T-helper 17 cell (primary cell): ENCODE measurements at places on chromosomes 3 and 15. TPM values are rescaled to one million over a fixed set of nuclear protein-coding genes. Genes with fewer than 3 reads are reported as not detected.

- no peaks in the 10 kb centered on the region for H3K27me3 ChIP-seq
- no peak overlapping the region for H3K27ac ChIP-seq
- no peak overlapping the region for H3K4me3 ChIP-seq
These were observed 677.7 kb upstream of the NECTIN3 start for GRCh38 chr3:110393941-110394340.

Gene PXK
- 20.1 TPM for total RNA-seq

- H3K4me1 ChIP-seq = peaks cover 22% of the 10 kb centered on the region
- peak within 1 kb of the TSS; percentile 80 for H3K4me3 ChIP-seq
- H3K27ac ChIP-seq = no peak within 1 kb of the TSS
- H3K27me3 ChIP-seq = peaks cover 36% of the 10 kb centered on the region
- H3K36me3 ChIP-seq = peaks cover 12% of the 10 kb centered on the region
These were observed at the start of gene EFCC1 for GRCh38 chr3:129001101-129001805. Gene EFCC1, plus strand, starts transcription at chr3:129001304. Its CDS starts 325 bp downstream, at chr3:129001629.

DNA sequence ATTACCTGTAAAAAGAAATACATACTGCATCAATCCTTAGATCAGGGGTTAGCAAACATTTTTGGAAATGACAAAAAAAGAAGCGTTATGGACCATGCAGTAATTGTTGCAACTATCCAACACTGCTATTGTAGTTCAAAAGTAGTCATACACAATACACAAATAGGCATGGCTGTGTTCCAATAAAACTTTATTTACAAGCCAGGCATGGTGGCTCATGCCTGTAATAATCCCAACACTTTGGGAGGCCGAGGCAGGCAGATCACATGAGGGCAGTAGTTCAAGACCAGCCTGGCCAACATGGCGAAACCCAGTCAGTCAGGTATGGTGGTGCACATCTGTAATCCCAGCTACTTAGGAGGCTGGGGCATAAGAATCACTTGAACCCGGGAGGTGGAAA is 124.8 kb downstream of the DLG1 start:
- H3K36me3 ChIP-seq = peaks cover 3% of the 10 kb centered on the region
- DNase-seq = no peak
- no peaks in the 10 kb centered on the region for H3K27me3 ChIP-seq
- H3K4me3 ChIP-seq = no peak overlapping the region
- peaks cover 25% of the 10 kb centered on the region for H3K4me1 ChIP-seq

Gene CEMIP
- total RNA-seq = 0.42 TPM

DNA sequence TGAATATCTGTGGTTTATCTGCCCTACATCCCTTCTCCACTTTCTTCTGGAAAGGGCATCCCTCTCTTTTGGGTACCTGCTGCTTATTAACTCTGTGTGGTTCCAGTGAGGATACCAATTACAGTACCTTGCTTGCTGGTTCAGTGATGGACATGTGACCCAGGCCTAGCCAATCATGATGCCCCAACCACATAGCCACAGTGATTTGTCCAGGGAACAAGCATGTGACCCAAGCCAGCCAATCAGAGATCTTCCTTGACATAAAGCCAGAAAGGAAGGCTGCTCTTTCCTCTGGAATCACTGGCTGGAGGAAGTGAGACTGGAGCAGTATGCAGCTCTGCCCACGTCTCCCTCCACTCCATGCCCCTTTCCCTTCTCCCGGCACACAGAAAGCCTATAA is 10.9 kb upstream of the TMEM158 start:
- peaks cover 27% of the 10 kb centered on the region for H3K27me3 ChIP-seq
- H3K36me3 ChIP-seq = peaks cover 2% of the 10 kb centered on the region
- H3K4me3 ChIP-seq = no peak overlapping the region

GRCh38 chr3:46359733-46360493 is 6.0 kb downstream of the CCR2 start:
- H3K27ac ChIP-seq = peak overlapping the region; percentile 92
- H3K27me3 ChIP-seq = no peaks in the 10 kb centered on the region
- peaks cover 50% of the 10 kb centered on the region for H3K4me1 ChIP-seq
- H3K4me3 ChIP-seq = peak overlapping the region; percentile 68
- H3K36me3 ChIP-seq = peaks cover 16% of the 10 kb centered on the region

DNA sequence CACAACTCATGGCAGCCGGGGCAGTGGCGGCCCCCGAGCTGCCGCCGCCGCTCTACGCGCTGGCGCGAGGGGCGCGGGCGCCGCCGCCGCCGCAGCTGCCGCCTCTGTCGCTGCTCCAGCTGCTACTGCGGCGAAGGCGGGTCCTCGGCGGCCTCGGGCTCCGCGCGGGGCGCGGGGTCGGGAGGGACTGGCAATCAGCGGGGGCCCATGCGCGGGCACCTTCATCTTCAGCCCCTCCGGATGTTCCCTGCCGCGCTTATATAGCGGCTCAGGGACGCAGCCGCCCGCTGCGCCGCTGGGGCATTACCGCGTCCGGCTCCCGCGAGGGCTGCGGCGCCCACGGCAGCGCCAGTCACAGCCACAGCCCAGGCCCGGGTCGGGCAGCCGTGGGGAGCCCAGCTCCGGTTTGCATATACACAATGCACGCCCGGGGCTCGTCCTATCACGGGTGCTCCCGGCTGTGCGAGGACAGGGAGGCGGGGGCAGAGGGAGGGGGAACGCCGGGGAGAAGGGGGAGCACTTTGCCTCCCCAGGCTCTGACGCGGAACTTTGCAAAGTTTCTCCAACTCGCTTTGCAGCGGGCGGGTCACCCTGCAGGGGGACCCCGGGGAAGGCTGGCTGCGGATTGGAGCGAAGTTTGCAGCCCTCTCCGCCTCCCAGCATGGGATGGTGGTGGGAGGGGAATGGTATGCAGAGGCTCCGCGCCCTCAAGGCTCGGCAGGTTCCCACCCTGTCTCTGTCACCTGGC is at the start of gene VGLL3:
TSS of gene VGLL3 (minus strand) at position 416 of the 748 bp plus-strand sequence. CDS start at position 10, 406 bp downstream.
- no peak for DNase-seq
- H3K4me1 ChIP-seq = no peaks in the 10 kb centered on the region
- H3K36me3 ChIP-seq = no peaks in the 10 kb centered on the region
- H3K4me3 ChIP-seq = peak within 1 kb of the TSS; percentile 73
- peaks cover 6% of the 10 kb centered on the region for H3K27me3 ChIP-seq

- DNase-seq = no peak
- peaks cover 2% of the 10 kb centered on the region for H3K4me1 ChIP-seq
- no peaks in the 10 kb centered on the region for H3K36me3 ChIP-seq
- H3K4me3 ChIP-seq = no peak overlapping the region
- no peaks in the 10 kb centered on the region for H3K27me3 ChIP-seq
These were observed 34.5 kb upstream of the MAP3K13 start for GRCh38 chr3:185328324-185329004.

DNA sequence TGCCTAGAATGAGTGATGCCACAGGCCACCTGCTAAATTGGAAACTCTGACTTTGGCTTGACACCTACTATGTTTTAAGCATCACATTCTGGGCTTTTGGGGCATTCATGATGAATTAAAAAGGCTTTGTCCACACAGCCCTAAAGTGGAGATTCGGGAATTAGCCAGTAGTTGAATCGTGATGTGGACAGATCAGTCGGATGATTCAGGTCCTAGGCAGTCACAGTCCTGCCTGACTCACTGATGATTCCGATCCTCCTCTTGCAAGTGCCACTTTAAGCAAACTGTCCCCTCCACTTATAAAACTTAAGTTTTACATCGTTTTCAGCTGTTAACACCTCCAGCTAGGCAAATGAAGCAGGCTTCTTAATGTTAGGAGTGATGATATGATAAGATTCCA is 75.3 kb downstream of the SYNPR start:
- peaks cover 3% of the 10 kb centered on the region for H3K36me3 ChIP-seq
- H3K4me3 ChIP-seq = no peak overlapping the region
- DNase-seq = no peak
- peaks cover 2% of the 10 kb centered on the region for H3K4me1 ChIP-seq

GRCh38 chr3:177197727-177198460 is 612 bp upstream of the TBL1XR1 start:
- H3K27ac ChIP-seq = peak overlapping the region; percentile 95
- H3K4me1 ChIP-seq = peaks cover 42% of the 10 kb centered on the region
- H3K4me3 ChIP-seq = peak overlapping the region; percentile 79
- no peaks in the 10 kb centered on the region for H3K27me3 ChIP-seq

GRCh38 chr3:184666442-184666841 is 45.4 kb downstream of the MAGEF1 start:
- H3K4me1 ChIP-seq = peaks cover 5% of the 10 kb centered on the region
- DNase-seq = no peak
- H3K36me3 ChIP-seq = peaks cover 4% of the 10 kb centered on the region
- no peak overlapping the region for H3K27ac ChIP-seq
- no peak overlapping the region for H3K4me3 ChIP-seq

- H3K4me3 ChIP-seq = peak overlapping the region; percentile 96
- H3K27ac ChIP-seq = peak overlapping the region; percentile 95
- no peak for DNase-seq
- H3K36me3 ChIP-seq = peaks cover 10% of the 10 kb centered on the region
These were observed 23.7 kb downstream of the OXNAD1 start for GRCh38 chr3:16288664-16289063.

DNA sequence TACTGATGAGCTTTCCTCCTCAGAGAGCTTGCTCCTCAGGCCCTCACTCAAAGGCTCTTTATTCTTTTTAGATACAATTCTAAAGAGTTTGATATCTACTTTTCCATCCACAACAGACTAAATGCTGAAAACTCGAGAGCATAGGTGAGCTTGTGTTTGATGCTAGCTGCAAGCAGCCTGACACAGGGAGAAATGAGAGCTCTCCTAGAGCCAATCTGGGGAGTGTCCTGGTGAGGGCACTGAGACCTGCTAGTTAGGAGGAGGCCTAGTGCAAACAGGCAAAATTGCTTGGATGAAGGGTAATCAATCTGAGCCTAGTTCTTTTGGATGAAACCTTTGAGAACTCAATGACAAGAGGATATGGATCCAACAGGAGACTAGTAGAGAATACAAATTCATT is 300.8 kb downstream of the ZBTB20 start:
- H3K36me3 ChIP-seq = peaks cover 3% of the 10 kb centered on the region
- no peak overlapping the region for H3K4me3 ChIP-seq
- no peak for DNase-seq
- no peaks in the 10 kb centered on the region for H3K27me3 ChIP-seq
- no peak overlapping the region for H3K27ac ChIP-seq

Gene OSTN
- total RNA-seq = not detected

- DNase-seq = no peak
- peaks cover 11% of the 10 kb centered on the region for H3K27me3 ChIP-seq
- no peaks in the 10 kb centered on the region for H3K4me1 ChIP-seq
These were observed 323.2 kb upstream of the TPM1 start for GRCh38 chr15:62719316-62719715.

DNA sequence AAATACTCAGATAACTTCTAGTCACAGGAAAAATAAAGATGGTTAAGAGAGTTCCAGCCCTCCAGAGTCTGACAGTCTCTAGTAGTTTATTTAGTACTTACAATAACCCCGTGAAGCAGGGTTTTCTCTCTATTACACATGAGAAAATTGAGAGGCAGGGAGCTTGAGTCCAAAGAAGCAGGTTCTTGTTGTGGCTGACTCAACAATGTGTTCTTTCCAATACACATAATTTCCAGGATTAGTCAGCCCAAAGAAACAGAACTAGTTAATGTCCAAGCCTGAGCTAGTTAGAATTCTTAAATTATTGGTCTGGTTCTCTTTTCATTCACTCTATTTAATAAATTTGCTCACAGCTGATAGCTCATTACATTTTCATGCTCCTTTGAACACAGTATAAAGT is 49.9 kb downstream of the ALDH1A2 start:
- H3K27me3 ChIP-seq = peaks cover 41% of the 10 kb centered on the region
- H3K36me3 ChIP-seq = no peaks in the 10 kb centered on the region
- no peak overlapping the region for H3K27ac ChIP-seq
- DNase-seq = no peak
- H3K4me3 ChIP-seq = no peak overlapping the region
- no peaks in the 10 kb centered on the region for H3K4me1 ChIP-seq

DNA sequence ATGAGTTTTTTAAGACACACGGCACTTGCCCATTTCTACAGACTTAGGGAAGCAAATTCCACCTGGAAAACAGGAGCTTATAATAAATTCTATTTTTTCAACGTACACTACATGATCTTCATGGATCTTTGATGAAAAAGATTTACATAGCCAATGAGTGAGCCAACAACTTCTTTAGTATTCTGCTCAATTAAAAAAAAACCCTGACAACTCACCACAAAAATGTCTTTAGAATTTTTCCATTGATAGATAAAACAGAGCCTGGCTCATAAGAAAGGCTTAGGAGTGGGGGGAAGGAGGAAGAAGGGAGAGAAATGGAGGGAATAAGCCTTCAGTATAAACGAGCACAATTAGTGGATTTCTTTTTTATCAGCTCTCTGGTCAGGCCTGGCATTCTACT is 126.7 kb downstream of the ATP10A start:
- DNase-seq = no peak
- H3K4me3 ChIP-seq = no peak overlapping the region
- no peak overlapping the region for H3K27ac ChIP-seq
- H3K27me3 ChIP-seq = no peaks in the 10 kb centered on the region
- H3K4me1 ChIP-seq = peaks cover 20% of the 10 kb centered on the region

GRCh38 chr3:113103588-113103987 is 107.8 kb upstream of the BOC start:
- no peaks in the 10 kb centered on the region for H3K27me3 ChIP-seq
- H3K27ac ChIP-seq = no peak overlapping the region
- no peaks in the 10 kb centered on the region for H3K36me3 ChIP-seq

Gene HAPLN3
- 103 TPM for total RNA-seq

DNA sequence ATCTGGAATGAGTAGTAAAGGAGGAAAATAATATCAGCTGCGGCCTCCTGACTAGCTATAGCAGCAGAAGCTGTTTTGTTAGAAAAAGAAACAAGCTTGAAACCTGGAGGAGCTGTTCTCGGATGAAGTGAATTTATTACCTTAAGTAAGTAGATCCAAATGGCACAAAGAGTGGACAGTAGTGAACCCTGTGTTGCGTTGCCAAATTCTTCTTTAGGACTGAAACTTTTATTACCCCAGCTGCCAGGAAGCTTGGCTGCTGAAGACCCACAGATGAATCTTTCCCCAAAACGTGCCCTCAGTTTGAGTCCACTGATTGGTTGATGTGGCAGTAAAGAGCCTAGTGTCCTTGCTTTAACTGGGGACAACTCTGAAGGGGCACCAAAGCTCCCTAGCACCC is 366.8 kb upstream of the GBE1 start:
- H3K27ac ChIP-seq = no peak overlapping the region
- no peaks in the 10 kb centered on the region for H3K4me1 ChIP-seq
- peaks cover 14% of the 10 kb centered on the region for H3K27me3 ChIP-seq
- H3K4me3 ChIP-seq = no peak overlapping the region

DNA sequence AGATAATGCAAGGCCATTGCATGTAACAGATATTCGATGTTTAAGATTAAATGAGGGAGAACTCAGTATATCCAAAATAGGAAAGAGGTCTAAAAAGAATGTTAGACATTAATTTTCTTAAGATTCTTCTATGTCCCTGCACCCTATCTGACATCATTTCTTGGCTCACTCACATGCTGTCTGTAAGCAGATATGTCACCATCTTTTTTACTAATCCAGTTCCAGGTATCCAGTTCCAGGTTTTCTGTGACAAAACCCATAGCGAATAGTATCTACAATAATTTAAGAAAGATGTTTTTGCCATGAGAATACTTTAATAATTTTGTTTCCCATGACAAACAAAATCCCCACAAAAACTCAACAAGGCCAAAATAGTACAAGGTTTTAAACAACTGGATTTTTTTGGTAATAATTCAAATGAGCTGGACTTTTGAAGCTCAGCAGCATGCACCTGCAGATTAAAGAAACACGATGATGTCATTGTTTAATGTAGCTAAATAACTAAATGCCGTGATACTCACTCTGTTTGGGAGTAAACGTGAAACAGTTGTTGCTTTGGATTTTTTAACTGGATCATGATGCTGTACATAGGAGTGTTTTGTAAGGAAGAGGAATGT is 867.6 kb downstream of the EPHA3 start:
- no peak for DNase-seq
- H3K4me1 ChIP-seq = no peaks in the 10 kb centered on the region
- H3K27me3 ChIP-seq = no peaks in the 10 kb centered on the region

GRCh38 chr3:45084820-45085816 is 59.0 kb downstream of the CLEC3B start:
- H3K27me3 ChIP-seq = peaks cover 5% of the 10 kb centered on the region
- H3K4me3 ChIP-seq = no peak overlapping the region
- DNase-seq = no peak
- H3K4me1 ChIP-seq = peaks cover 2% of the 10 kb centered on the region
- H3K27ac ChIP-seq = no peak overlapping the region
